NCI-H1436 (cell line): ENCODE measurements at places on chromosomes 2 and 18.
A peak's percentile ranks its signal among the peaks of the same experiment; 100 is the strongest.

GRCh38 chr2:157815421-157815820 lies 60.7 kb downstream of the ACVR1 start:
- DNase-seq = no peak

DNA sequence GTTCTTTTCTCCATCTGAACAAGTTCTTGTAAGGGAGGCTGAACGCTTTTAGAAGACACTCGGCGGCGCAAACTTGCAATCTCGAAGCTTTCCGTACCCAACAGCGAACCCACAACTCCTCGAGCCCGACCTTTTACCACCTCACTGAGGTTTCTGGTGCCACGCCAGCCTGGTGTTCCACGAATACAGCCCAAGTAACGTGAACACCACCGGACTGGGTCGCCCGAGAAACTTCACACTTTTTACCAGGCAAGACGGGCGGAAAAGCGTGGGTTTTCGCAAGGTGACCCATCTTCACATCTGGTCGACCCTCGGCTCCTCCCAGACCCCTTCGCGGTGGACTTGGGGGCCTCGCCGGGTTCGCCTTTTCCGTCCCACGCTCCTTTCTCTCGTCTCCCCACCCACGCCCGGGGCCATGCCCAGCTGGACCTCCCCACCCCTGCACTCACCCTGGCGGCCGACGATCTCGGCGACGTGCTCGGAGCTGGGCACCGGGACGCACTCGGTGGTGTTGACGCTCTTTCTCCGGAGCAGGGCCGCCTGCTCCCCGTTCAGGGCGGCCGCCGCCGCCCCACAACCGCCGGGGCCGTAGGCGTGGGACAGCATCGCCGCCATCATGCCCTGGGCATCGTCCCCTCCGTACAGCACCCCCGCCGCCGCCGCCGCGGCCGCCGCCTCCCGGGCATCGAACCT lies 1.2 kb downstream of the MEX3C start:
- DNase-seq = no peak

GRCh38 chr18:31793531-31793930 lies 32.9 kb upstream of the SLC25A52 start:
- DNase-seq = no peak

DNA sequence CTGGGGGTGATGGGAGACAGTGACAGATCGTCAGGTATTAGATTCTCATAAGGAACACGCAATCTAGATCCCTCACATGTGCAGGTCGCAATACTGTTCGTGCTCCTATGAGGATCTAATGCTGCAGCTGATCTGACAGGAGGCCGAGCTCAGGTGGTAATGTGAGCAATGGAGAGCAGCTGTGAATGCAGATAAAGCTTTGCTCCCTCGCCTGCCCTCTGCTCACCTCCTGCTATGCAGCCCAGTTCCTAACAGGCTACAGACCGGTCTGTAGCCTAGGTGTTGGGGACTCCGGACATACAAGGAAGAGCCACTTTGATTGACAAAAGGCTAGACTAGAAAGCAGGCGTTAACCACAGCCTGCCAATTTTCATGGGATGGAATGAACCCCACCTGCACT lies 183.6 kb upstream of the TMEM200C start:
- DNase-seq = no peak

DNA sequence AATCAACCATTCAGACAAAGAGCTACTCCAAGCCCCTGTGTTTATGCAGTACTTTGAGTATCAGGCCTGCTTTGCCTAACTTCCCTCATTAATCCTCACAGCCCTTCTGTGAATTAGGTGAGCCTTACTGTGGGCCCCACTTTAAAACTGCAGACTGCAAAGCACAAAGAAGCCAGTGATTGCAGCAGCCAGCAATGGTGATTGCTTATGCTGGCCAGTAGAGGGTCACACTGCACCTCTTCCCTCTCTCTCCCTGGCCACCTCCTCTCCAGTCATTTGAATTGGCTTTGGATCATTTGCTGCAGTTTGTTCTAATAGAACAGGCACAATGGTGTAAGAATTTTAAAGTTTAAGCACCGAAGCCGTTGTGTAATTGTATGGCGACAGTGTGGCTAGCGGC lies 229.9 kb downstream of the AGPS start:
- peak; percentile 33 for DNase-seq

GRCh38 chr2:201180010-201180409 lies 2.9 kb upstream of the CASP10 start:
- DNase-seq = no peak

DNA sequence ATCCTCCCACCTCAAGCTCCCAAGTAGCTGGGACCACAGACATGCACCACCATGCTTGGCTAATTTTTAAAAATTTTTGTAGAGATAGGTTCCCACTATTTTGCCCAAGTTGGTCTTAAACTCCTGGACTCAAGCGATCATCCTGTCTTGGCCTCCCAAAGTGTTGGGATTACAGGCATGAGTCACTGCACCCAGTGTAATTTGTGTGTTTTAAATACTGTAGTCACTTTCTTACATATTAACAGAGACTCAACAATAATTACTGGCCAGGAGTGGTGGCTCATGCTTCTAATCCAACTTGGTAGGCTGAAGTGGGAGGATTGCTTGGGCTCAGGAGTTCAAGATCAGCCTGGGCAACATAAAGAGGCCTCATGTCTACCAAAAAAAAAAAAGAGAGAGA lies 293.0 kb downstream of the RDH14 start:
- DNase-seq = no peak

DNA sequence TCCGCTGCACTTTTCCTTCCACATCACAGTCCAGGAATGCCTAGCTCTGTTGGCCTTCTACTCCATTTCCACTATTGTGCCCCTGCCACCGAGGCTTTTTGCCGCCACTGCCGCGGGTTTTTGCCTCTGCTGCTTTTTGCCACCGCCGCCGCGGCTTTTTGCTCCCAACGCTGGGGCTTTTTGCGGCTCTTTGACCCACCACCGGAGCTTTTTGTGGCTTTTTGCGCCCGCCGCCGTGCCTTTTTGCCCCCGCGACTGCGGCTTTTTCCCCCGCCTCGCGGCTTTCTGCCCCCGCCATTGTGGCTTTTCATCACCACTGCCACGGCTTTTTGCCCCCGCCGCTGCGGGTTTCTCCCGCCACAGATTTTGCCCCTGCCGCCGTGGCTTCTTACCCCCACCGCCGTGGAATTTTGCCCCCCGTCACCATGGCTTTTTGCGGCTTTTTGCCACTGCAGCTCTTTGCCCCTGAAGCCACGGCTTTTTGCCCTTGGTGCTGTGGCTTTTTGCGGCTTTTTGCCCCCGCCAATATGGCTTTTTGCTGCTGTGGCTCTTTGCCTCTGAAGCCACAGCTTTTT lies 2798.7 kb upstream of the TEKT4 start:
- DNase-seq = no peak

- DNase-seq = no peak
Observed at GRCh38 chr2:217222309-217222910, 362.5 kb upstream of the TNP1 start.

GRCh38 chr2:33437815-33438214 lies 38.6 kb upstream of the RASGRP3 start:
- DNase-seq = no peak

DNA sequence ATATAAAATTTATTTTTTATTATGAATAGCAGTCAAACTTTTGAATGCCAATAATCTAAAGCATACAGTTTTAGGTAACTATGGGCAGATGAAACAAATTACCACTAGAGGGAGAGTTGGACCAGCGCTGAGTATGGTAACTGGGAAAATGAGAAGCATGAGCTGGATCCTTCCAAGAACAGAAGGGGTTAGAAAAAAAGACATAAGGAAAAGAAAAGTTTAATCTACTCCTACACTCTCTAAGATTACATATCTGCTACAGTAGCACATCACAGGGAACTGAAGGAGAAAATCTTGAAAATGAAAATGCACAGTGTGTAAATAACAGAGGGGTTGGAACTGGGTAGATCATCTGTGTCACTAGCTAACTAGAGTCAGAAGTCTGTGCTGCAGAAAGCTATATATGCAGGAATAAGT lies 15.5 kb downstream of the REG3G start:
- no peak for DNase-seq

GRCh38 chr2:191396794-191397193 lies 151.6 kb downstream of the MYO1B start:
- no peak for DNase-seq

- no peak for DNase-seq
Observed at GRCh38 chr18:41113885-41114482, 841.0 kb upstream of the PIK3C3 start.

GRCh38 chr2:151337643-151338042 lies 19.7 kb upstream of the TNFAIP6 start:
- DNase-seq = no peak

DNA sequence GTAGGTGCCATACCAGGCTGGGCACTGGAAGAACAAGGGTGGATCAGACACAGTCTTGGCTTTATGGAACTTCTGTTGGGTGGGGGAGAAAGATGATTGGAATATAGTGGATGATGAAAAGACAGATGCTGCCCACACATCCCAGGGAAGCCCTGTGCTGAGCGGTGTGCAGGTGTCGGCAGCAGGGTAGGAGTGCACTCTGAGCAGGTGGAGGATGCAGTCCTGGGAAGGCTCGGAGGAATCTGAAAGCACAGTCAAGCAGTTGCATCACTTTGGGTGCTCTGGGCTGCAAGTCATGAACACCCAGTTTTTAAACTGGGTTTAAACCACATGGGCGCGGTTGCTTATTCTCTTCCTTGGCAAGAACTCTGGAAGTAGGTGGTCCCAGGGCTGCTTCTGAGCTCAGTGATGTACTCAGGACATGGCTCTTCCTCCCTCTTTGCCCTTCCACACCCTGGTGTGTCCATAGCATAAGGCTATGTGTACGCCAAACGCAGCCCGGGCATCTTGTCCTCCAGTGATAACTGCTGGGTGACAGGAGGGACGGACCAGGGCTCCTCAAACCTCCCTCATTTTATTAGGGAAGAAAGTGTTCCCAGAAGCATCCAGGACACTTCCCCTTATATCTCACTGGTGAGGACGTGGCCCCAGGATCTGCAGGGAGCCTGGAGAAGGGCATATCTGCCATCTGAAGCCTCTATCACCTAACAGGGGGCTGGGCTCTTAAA lies 84.0 kb downstream of the SH3RF3 start:
- DNase-seq = no peak

DNA sequence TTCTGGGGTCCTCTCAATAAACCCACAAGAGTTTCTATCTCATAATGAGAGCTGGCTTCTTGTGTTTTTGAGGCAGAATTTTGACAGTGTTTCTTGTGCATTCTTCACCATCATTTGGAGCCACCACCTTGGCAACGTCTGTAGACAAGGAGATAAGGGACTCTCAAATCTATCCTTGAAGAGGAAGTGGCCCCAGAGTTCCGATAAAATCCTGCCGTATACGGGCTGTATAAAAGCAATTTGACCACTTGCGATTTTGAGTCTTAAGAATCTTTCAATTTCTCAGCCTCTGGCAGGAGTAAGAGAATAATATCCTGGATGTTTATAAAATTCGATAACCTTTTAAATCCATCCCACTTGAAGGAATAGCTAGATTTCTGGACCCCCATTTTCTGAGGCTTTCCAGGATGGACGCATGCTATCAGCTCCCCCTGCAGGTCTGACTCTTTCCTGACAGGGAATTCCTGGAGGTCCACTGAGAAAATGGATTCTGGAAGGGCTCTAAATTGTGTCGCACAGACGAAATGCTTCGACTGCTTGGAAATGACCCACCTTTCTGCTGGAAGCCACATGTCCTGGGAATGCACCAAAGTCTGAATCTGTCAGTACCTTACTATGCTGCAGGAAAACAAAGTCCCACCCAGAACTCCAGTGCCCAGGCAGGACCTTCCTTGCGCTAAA lies 54.1 kb downstream of the E2F6 start:
- peak; percentile 22 for DNase-seq

DNA sequence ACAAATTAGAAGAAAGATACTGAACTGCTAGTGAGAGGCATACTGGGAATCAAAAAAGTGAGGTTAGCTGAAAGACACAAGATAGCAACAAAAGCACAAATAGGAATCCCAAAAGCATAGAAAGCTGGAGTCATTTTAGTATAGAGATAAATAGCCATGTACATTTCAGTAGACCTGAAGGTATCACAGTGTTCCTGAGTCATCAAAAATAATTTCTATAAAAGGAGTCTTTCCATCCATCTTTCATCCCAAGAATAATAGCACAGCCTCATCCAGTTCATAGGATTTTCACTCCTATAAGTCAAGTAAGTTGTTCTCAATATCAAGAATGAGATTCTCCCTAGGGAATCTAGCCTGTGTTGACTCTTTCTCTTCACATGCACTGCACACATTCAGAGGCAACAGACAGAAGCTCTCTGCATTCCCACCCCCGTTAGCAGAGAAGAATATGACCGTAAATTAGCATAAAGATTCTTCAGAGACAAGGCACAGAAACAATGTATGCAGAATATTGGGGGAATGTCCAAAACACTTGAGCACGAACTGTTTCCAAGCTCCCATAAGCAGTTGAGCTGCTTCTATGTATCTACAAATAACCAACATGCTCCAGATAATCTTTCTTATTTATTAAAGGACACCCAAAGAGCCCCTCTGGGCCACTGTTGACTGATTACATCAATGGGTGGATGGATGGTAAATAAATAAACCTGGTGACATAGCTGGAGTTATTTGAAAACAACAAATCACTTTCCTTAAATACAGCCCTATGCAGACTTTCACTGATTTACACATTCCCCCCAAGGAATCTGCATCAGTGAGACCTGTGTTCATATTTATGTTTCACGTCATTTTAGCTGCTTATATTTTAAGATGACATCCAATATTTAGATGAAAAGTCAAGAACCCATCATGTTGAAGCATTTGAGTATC lies 174.5 kb upstream of the PKDCC start:
- peak; percentile 37 for DNase-seq

DNA sequence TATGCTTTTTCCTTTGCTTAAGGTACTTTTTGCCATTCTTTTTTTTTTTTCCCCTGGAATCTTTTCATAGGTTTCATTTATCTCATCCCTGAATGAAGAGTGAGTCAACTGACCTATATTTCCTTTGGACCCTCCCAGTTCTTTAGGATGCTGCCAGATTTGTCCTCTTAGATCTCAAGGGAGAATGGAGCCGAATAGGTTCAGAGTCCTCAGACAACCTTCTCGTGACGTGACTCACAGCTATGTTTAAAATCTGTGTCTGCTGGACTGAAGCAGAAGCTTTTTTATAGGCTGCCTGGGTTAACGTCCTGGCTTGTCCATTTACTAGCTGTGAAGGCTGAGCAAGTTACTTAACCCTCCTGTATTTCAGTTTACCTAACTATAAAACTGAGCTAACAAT lies 358.6 kb downstream of the DLGAP1 start:
- no peak for DNase-seq

- DNase-seq = no peak
Observed at GRCh38 chr2:130813722-130814121, 23.0 kb upstream of the ARHGEF4 start.
